Tongue (tissue), 3 donors: ENCODE measurements at places on chromosomes 1 and 21. TPM values are rescaled to one million over a fixed set of nuclear protein-coding genes. Genes with fewer than 3 reads are reported as not detected.

- DNase-seq = peak; percentile 48
These were observed 27.3 kb downstream of the F11R start for GRCh38 chr1:160993544-160994193.

Gene RGS8
- 0.10 TPM for total RNA-seq

- no peak for DNase-seq
These were observed 213.8 kb downstream of the HHIPL2 start for GRCh38 chr1:222334026-222334680.

Gene BNIPL
- total RNA-seq = 43.3 TPM

Gene CR1L
- total RNA-seq = not detected

GRCh38 chr1:46806196-46807020 lies 7.6 kb downstream of the CYP4B1 start:
- peak; percentile 5 for DNase-seq

Gene TMEM269
- total RNA-seq = not detected

Gene KIF17
- total RNA-seq = 2.4 TPM

GRCh38 chr21:34861258-34861657 lies 187.8 kb downstream of the RUNX1 start:
- DNase-seq = no peak

DNA sequence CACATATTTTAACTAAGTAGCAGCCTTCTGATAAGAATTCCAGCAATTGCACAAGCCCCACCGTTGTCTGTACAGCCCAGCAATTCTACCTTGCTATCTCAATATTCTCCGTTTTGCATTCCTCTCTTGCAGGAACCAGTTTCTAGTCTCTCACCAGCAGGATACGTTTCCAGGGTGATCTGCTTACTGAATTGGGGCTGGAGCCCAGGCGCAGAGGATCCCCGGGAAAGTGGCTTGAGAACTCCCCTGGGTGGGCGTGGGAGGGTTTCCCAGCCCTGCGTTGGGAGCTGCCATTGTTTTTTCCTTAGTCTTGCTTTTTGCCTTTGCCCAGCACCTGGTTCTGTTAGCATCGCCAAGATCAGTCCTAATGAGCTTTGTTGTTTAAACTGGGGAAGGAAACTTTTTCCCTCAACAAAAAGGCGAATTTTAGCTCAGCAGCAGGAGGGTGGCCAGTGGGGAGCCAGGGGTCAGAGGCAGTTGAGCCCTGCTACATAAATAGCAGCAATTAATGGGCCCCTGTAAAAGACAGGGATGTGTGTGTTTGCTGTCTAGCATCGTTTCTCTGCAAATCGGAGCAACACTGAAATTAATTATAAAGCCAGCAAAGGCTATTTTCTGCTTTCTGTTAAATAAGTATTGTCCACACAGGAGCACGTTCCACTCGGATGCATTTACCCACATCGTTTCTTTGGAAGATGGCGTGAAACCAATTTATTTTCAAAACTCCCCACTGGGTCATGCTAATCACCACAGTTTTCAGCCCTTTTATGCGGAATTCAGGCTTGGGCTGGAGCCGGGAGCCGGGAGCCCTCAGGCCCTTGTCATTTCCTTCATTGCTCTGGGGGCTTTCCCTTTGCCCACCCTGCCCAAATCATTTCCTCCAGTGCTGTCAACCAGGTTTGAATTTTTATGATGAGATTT lies 36.6 kb downstream of the HUNK start:
- no peak for DNase-seq

Gene B4GALT2
- 19.6 TPM for total RNA-seq

DNA sequence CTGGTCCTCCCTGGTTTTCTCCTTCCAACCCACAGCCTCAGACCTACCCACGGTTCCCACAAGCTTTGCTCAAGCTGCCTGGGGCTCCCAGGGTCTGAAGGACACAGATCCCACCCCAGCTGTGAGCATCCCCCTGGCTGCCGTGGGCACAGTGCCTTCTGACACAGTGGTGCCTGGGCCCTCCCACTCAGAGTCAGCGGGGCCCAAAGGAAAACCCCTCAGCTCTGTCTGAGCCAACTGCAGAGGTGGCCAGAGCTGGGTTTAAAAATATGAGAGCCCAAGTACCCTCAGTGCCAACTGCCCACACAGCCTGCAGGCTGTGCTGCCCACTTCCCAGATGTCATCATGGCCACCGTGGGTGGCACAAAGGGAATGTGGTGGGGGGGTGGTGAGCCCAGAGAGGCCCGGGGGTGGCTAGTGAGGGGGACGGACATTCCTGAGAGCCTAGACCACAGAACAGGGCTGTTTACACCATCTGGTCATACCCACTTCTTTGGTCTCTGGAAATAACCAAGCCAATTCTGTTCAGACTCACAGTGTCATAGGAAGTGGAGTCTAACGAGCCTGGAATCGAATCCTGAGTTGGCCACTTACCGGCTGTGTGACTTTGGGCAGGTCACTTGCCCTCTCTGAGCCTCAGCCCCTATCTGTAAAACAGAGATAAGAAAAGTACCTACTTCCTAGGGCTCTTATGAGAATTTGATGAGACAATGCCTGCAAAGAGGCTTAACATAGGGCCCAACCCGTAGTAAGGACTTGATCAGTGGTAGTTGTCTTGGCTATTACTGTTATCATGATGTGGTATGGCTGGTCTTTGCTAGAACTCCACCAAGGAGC lies 85.5 kb downstream of the CAMK2N1 start:
- DNase-seq = no peak

Gene CREG1
- 47.0 TPM for total RNA-seq

GRCh38 chr1:218351391-218352074 lies 6.4 kb downstream of the TGFB2 start:
- DNase-seq = peak; percentile 60

Gene SPATA6
- 17.4 TPM for total RNA-seq

DNA sequence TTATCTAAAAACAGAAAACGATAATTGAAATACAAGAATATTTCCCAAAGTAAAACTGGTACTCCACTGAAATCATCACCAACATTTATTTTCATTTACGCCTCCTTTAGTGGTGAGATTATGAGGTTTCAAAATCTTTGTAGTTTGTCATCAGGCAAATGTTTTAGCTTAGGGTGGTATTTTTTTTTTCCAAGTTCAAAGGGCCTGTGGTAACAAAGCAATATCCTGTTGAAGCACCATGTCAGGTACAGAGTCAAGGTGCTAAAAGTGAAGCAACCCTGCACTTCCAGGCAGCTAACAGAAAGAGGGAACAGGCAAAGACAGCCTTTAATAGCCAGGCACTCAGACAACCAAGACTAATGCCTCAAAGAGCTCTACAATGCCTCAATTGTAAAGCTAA lies 89.2 kb downstream of the JAK1 start:
- DNase-seq = no peak

Gene NR5A2
- 8.3 TPM for total RNA-seq

Gene RBM15
- total RNA-seq = 56.0 TPM

- DNase-seq = no peak
These were observed 28.4 kb downstream of the NTPCR start for GRCh38 chr1:232978815-232979214.

Gene MAP3K21
- 1.4 TPM for total RNA-seq

DNA sequence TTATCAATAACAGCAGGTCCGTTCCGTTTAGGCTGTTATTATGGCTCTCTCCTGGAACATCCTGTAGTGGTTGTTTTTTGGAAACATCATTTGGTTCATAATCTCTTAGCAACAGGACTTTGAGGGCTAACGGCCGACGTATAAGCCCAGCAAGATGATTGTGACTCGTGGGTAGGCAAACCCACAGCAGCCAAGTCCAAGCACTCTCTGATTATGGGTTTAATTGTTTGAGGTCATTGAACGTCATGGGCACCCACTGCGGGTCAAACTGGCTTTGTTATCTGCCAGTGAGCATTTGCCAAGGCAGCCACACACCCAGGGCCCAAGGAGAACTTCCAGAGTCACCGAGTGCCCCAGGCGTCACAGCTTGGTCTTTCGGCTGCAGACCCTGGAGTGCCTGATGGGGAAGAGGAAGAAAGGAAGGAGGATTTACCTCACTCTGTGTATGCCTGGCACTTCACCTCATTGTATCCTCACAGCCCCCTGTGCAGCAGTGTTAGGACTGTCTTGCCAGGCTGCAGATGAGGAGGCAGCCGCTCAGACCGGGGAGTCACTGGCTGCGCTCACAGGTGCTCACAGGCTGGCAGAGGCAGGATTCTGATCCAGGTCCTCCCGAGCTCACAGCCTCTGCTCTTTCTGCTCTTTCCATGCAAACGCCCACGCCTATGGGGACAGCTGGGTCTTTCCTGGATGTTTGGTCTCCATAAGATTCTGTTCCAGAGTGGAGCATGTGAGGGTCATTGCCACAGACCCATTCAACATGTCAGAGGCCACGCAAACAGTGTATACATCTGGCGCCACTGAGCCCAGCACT lies 30.8 kb upstream of the EPS8L3 start:
- no peak for DNase-seq

DNA sequence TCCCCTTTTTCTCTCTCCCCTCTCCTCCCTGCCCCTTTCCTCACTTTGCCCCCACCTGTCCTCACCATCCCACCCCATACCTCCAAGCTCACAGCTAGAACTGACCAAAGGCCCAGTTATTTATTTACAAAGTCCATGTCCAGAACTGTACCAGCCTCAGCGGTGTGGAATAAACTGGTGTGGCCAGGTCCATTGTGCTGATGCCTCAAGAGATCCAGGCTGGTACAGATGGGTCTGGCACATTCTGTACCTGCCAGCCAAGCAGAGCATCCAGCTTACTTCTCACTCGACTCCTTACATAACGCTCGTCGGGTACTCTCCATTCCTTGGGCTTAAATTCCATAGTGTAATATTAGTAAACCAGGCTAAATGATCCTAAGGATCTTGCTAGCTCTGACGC lies 11.8 kb downstream of the PDZK1IP1 start:
- DNase-seq = no peak

- no peak for DNase-seq
These were observed 182.9 kb downstream of the PRDM16 start for GRCh38 chr1:3251807-3252428.

DNA sequence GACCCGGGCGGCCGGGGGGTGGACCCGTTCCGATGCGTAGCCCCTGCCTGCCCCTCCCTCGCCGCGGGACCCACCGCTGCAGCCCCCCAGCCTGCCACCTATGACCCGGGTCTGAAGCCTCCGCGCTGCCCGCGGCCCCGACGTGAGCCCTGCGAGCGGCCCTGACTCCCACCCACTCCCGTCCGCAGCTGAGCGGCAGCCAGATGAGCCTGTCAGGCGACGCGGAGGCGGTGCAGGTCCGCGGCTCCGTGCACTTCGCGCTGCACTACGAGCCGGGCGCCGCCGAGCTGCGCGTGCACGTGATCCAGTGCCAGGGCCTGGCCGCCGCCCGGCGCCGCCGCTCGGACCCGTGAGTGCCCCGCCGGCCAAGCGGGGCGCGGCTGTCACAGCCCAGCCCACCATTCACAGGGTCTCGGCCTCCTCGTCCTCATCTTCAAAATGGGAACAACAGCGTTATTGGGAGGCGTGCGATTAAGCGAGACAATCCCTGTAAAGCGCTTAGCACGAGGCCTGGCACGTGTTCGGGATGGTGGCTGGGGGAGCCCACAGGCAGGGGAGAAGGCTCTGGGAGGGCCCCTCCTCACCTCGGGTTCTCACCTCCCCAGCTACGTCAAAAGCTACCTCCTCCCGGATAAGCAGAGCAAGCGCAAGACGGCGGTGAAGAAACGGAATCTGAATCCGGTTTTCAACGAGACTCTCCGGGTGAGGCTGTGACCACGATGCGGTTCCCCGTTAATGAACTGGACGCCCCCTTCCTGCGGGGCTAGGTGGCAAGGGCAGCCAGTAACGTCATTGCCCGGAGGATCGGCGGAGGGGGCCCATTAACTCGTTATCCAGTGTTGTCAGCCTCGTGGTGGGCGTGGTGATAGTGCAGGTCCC lies 8.2 kb downstream of the SYTL1 start:
- DNase-seq = peak; percentile 78

DNA sequence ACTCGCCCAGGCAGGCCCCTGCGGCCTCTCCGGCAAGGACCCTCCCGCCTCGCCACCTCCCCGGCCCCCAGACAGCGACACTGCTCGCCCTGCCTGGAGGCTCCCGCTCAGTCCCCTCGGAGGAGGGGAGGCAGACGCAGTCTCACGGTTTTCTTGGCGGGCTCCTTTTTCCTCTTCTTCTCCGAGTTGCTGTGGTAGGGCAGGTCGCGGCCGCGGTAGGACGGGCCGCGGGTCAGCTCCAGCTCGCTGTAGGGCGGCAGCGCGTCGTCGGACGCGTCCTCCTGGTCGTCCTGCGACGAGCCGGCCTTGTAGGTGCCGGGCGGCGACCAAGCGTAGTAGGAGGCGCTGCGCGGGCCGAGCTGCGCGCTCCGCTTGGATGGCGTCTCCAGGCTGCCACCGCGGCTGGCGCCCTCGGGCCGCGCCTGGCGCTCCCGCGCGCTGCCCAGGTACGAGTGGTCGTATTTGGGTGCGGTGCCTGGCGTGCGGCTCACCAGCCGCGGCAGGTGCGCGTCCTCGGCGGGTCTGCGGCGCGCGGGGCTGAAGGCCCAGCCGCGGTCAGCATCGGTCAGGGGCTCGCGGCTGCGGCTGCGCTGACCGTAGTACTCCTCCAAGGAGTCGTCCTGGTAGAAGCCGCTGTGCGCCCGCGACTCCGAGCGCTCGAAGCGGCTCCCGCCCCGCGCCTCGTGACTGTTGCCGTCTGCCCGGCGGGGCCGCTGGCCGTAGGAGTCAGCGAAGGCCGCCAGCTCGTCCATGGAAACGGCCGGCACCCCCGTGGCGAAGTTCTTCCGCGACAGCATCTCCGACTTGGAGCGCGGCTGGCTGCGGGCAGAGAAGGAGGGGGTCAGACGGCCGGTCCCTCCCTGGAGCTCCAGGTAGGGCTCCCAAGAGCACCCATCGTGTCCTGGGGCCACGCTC lies 44.8 kb upstream of the TADA1 start:
- DNase-seq = peak; percentile 31

Gene GJB3
- 6.1 TPM for total RNA-seq

- DNase-seq = no peak
These were observed 21.8 kb downstream of the H6PD start for GRCh38 chr1:9256332-9256731.

DNA sequence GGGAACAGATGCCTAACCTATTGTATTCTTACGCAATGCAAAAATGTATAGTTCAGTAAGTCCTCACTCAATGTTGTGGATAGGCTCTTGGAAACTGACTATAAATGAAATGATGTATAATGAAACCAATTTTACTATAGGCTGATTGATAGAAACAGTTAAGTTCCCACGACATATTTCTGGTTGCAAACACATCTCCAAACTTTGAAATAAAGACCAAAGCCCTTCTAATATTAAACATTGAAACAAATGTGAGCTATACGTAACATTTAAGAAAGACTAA lies 29.1 kb downstream of the MAP3K21 start:
- no peak for DNase-seq

GRCh38 chr1:184387069-184387475 lies 243 bp downstream of the C1orf21 start:
- DNase-seq = no peak

GRCh38 chr1:12386130-12386529 lies 156.3 kb downstream of the VPS13D start:
- no peak for DNase-seq

- DNase-seq = peak; percentile 43
These were observed 165.0 kb downstream of the TRIM33 start for GRCh38 chr1:114345930-114346479.
